Dermis microvascular lymphatic vessel endothelial cell (primary cell): ENCODE measurements at places on chromosomes 5 and 9.

DNA sequence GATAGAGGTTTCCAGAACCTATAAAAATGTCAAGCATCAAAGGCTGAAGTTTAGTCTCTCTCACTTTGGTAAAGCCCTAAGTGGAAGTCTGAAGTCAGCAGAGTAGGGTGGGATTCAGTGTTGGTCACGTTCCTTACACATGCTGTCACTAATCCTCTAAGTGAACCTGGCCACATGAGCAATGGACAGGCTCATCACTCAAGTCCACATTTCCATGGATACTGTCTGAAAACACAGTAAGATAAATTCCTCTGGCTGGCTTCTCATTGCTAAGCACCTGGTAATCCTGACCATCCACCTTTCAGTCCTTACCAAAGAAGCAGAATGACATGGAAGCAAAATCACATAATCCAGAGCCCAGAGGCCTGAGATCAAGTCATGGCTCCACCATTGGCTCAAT lies 43.8 kb downstream of the GNA14 start:
- DNase-seq, result no peak

GRCh38 chr5:138504799-138505198 lies 38.2 kb downstream of the ETF1 start:
- no peak for DNase-seq

- no peak for DNase-seq
Measured at GRCh38 chr5:43357067-43357466, 43.9 kb upstream of the HMGCS1 start.

- no peak for DNase-seq
Measured at GRCh38 chr9:119662329-119662728, 293.1 kb upstream of the BRINP1 start.

- DNase-seq, result no peak
Measured at GRCh38 chr5:23437011-23437410, 70.4 kb upstream of the PRDM9 start.
